ENCODE measurements at places on chromosomes 1 and 21.

DNA sequence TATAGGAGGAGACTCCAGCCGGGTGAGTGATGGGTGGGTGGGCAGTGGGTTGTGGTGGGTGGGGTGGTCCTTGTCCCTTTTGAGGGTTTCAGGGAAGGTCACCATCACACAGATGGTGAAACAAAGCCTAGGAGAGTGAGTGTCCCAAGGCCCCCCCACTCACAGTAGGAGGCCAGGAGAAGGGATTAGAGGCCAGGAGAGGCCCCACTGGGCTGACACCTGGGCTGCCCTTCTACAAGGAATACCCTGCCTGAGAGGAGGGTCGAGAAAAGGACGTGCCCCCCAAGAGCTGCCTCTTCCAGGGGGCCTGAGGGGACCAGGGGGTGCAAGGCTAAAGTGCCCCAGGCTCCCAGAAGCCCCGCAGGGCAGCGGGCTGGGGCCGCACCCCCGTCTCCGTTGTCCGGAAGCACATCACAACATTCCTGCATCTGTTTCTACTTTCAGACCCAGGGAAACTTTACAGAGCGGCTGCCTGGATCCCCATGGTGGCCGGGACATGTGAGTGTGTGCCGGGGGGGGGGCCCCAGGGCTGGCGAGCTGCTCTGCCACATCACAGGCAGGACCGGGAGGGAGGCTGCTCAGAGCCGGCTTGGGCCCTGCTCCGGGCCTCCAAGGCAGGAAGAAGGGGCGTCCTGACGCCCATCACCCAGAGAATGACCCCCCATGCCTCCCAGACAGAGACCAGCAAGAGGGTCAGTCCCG is 68.2 kb downstream of the ARHGEF16 start:
- DNase-seq = no peak

DNA sequence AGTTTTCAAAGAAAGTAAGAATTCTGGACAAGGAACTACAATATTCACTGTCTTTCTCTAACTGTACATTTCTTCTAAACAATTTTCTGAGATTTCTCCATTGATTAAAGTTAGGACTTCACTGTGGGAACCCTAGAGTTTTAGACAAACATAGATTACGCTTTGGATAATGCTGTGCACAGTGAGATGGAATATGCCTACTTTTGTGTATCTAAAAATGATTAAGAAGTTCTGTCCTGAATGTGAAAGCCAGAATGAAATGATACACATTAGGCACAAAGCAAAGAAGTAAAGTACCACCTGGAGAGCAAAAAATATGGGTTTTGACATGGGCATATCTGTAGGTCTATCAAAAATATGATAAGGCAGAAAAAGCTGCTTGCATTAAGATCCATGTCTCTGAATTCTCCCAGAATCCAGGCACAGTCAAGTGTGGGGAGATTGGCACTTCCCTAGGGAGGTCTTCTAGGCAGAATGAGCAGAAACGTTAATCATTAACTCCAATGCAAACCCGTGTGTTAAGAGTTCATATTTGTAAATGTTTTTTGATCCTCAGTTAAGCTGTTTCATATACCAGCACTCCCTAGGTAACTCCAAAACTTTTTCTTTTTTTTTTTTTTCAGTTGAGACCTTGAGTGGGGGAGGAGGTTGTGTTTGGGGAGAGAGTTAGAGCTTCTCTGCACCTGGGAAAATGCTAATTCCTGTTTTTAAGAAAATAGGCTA is 467.1 kb downstream of the LMO4 start:
- DNase-seq = no peak

- DNase-seq = peak; percentile 63
Measured at GRCh38 chr1:3669421-3669821, 17.1 kb downstream of the TP73 start.

- DNase-seq = no peak
Measured at GRCh38 chr1:63659448-63659847, 66.2 kb downstream of the PGM1 start.

DNA sequence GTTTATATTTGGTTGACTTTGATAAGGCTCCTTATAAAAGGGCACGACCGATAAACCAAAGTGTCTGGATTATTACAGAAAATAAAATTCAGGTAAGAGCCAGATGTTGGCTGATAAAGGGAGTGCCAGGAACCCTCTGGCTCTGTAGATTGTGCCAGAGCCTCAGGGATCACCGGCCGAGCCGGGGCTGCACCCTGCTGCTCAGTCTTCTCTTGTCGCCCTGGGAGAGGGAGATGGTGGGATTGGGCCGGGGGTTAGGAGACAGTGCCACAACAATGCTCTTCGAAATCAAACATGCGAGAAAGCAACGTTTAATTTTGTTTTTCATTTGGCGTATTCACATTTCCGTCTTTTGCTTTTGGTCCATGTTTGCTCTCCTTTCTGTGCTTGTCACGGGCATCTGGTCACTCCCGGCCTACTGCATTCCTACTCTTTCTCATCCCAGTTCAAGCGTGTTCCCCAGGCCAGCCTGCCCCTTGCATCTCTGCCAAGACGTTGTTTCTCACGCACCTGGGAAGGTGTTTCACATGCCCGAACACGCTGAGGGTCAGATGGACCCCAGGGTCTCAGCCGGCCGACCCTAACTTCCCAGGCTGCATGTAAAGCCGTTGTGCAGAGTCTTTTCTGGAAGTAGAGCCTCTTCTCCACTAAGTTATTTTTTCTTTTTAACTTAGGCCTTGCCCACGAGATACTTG is 18.8 kb upstream of the C2CD2 start:
- DNase-seq = no peak

DNA sequence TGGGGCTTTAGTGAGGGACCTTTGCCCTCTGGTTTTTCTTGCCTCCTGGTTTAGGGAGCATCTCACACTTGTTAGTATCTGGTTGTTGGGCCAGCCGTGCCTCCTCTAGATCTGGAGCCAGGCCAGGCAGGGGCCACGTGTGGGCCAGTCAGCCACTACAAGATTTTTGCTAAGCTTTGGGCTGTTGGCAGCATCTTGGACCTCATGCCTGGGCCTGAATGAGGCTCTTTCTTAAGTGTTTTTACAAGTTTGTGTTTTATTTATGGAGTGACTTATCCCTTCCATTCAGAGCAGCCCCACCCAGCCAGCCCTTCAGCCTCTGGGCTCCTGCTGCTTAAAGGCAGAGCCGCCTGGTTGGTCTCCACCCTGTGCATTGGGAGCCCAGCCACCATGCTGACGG is 1.6 kb upstream of the SH3BGRL3 start:
- peak; percentile 34 for DNase-seq

GRCh38 chr1:68383092-68383491 is 66.7 kb downstream of the RPE65 start:
- DNase-seq = no peak

DNA sequence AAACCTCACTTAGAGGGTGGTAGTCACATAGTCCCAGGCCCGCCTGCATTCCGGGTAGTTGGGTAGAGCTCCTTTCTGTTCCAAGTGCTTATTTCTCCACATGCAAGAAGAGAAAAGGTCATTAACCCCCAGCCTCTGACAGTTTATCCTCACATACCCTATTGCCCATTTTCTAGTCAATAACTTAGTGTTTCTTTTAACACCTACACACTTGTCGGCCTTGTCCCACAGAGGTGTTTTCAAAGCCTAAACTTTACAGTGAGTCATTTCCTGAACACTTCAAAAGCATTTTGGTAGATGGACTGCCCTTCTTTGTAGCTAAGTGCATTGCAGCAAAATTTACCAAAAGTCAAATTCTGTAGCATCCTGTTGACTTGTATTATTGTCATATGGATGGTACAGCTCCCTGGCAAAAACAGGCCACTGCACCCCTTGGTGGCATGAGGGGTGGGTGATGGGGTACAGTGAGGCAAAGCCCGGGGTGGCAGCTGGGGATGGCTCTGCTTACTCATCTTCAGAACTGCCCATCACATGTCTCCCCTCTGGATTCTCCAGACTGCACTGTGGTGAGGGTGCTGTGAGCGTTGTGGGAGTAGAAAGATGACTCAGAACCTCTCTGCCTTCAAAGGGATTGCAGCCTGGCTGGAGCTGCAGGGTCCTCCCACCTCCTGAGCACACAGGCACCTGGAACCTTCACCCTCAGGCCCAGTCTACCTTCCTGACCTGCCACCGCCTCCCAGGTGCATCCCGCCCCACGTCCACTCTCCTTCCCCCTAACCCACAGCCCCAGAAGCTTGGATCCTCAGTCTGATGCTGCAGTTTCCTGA is 45.8 kb upstream of the DMRTB1 start:
- DNase-seq = no peak

- no peak for DNase-seq
Measured at GRCh38 chr1:171984850-171985485, 143.7 kb downstream of the DNM3 start.

- DNase-seq = no peak
Measured at GRCh38 chr1:31648641-31649357, 4.1 kb upstream of the PEF1 start.
